Activated CD4-positive, alpha-beta T cell treated with anti-CD3 and anti-CD28 coated beads, Interleukin-2, Interleukin-6, amounts not matched to agents 100 ng/mL and 50 ng/mL, durations not matched to agents 16 hours and 8 hours (primary cell): ENCODE measurements at places on chromosomes 1 and 21.

GRCh38 chr1:220327106-220327505 lies 54.9 kb upstream of the RAB3GAP2 start:
- no peak for DNase-seq

- DNase-seq: no peak
These were observed 1.3 kb downstream of the GIPC2 start for GRCh38 chr1:78047106-78047505.

GRCh38 chr21:32981096-32981495 lies 44.6 kb upstream of the OLIG2 start:
- DNase-seq: no peak

- peak; percentile 93 for DNase-seq
These were observed 7.1 kb upstream of the ITGB2 start for GRCh38 chr21:44927587-44928461.

DNA sequence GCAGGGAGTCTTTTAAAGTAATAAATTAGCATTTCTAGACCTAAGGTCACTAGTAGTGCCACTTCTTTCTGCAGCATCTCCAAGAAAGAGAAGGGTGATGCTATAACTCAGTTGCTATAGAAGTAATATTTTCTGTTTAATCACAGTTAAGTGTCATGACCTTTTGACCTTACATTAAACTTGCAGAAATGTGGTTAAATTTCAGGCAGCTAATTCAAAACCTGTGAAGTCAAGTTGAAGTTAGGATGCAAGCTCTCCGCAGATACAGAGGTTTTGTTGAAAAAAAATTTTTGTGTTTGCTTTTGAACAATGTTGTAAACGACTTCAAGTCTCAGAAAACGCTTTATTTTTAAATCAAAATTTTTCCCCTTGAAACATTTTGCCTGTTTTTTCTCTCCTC lies 193.9 kb downstream of the NFIA start:
- no peak for DNase-seq

- DNase-seq: no peak
These were observed 280.3 kb upstream of the POU3F1 start for GRCh38 chr1:38326856-38327255.

- DNase-seq: peak; percentile 46
These were observed 14.6 kb upstream of the AHDC1 start for GRCh38 chr1:27618341-27619082.

GRCh38 chr1:17293681-17294425 lies 14.1 kb upstream of the PADI4 start:
- DNase-seq: no peak

- peak; percentile 46 for DNase-seq
These were observed 18.1 kb upstream of the ETS2 start for GRCh38 chr21:38787461-38788274.

- DNase-seq: peak; percentile 85
These were observed 47.1 kb upstream of the TLR5 start for GRCh38 chr1:223189903-223190724.

DNA sequence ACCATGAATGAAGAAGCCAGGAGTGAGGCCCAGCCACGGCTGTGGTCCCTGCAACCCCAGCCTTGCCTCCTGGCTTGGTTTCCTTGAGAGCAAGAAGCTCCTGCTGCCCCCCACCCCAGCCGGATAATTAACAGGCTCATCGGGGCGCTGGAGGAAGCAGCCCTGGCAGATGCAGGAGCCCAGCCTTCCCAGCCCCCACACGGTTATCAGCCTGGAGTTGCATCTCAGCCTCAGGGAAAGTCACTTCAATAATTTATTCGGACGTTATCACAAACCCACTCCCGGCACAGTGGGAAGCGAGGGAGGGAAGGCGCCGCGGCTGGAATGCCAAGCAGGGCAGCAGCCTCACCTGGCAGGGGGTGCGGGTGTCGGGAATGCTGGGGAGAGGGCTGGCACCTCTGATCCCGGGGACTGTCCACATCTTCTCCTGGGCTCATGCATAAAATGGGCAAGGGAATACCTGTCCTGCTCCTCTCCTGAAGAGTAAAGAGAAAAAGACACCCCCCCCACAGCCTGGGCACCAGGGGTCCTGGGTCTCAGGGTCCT lies 43.3 kb upstream of the LRP8 start:
- DNase-seq: no peak

GRCh38 chr1:208942394-208943130 lies 641.0 kb upstream of the CAMK1G start:
- DNase-seq: no peak
